ENCODE measurements at places on chromosomes 3 and 15. TPM values are rescaled to one million over a fixed set of nuclear protein-coding genes. Genes with fewer than 3 reads are reported as not detected.
A peak's percentile ranks its signal among the peaks of the same experiment; 100 is the strongest.

Gene NUDT16
- total RNA-seq, result 12.9 TPM

GRCh38 chr3:42572278-42572677, 9.5 kb downstream of the SEC22C start:
- H3K27ac ChIP-seq, result no peak overlapping the region
- no peak overlapping the region for H3K4me3 ChIP-seq
- no peak for DNase-seq
- H3K36me3 ChIP-seq, result no peaks in the 10 kb centered on the region

DNA sequence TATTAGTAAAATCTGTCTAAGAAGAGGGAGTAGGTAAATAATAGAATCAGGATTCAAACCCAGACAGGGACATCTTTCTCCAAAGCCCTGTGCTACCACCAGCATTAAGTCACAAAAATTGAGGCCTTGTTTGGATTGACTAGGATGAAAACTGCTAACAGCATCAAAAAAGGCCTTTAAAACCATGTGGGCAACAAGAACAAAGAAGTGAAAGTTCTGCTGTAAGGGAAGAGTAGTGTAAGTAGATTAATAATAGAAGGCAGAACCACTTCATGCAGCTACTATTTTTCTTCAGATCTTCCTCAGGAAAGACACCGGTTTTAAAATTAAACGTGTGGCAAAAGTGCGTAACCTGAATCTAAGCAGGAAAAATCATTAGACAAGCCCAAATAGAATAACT, 15.3 kb upstream of the KBTBD12 start:
- H3K4me1 ChIP-seq, result no peaks in the 10 kb centered on the region
- no peaks in the 10 kb centered on the region for H3K27me3 ChIP-seq
- H3K4me3 ChIP-seq, result no peak overlapping the region
- no peak overlapping the region for H3K27ac ChIP-seq

Gene ACKR2
- 1.7 TPM for total RNA-seq

GRCh38 chr15:44545913-44546802, 9.2 kb downstream of the EIF3J start:
- H3K36me3 ChIP-seq, result peaks cover 2% of the 10 kb centered on the region
- peaks cover 40% of the 10 kb centered on the region for H3K4me1 ChIP-seq
- no peaks in the 10 kb centered on the region for H3K27me3 ChIP-seq
- H3K27ac ChIP-seq, result no peak overlapping the region

DNA sequence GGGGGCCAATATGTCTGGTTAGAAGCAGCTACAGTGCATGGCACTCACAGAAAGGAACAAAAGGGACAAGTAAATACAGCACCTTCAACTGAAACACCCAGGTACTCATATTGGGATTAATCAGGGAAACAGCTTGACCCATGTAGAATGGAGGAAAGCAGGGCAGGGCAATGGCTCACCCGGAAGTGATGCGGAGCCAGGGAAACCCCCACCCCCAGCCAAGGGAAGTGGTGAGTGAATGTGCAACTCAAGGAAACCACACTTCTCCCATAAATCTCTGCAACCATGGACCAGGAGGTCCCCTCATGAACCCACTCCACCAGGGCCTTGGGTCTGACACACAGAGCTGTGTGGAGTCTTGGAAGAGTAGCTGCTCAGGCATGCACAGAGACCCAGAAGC, 117.1 kb downstream of the MTHFS start:
- no peaks in the 10 kb centered on the region for H3K36me3 ChIP-seq
- no peaks in the 10 kb centered on the region for H3K27me3 ChIP-seq
- no peak overlapping the region for H3K4me3 ChIP-seq
- no peak for DNase-seq
- H3K27ac ChIP-seq, result no peak overlapping the region

DNA sequence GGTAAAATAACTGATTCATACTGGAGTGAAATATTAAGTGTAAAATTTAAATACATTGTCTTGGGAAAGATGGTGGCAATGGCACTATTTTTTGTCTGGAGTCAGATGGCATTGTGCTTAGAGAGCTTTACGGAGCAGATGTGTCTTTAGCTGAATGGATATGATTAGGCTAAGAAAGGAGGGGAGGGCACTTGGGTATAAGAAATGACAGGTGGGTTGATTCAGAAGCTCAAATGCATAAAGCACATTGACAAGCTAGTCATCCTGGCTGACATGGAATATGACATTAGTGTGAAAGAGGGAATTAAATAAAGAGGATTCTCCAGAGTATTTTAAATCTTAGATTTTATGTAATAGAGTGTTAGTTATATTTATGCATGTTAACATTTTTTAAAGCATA, 570.1 kb upstream of the CBLB start:
- no peaks in the 10 kb centered on the region for H3K36me3 ChIP-seq
- H3K4me1 ChIP-seq, result no peaks in the 10 kb centered on the region
- DNase-seq, result no peak
- H3K4me3 ChIP-seq, result no peak overlapping the region
- H3K27ac ChIP-seq, result no peak overlapping the region

Gene RABL3
- 12.1 TPM for total RNA-seq

GRCh38 chr3:120280026-120280425, 5.0 kb downstream of the GPR156 start:
- no peak overlapping the region for H3K4me3 ChIP-seq
- H3K36me3 ChIP-seq, result no peaks in the 10 kb centered on the region
- no peaks in the 10 kb centered on the region for H3K4me1 ChIP-seq

- DNase-seq, result no peak
- H3K4me1 ChIP-seq, result no peaks in the 10 kb centered on the region
- H3K36me3 ChIP-seq, result no peaks in the 10 kb centered on the region
- no peak overlapping the region for H3K4me3 ChIP-seq
- H3K27me3 ChIP-seq, result no peaks in the 10 kb centered on the region
These were observed 4.9 kb upstream of the DUSP7 start for GRCh38 chr3:52061121-52061910.

- no peaks in the 10 kb centered on the region for H3K27me3 ChIP-seq
- H3K4me1 ChIP-seq, result no peaks in the 10 kb centered on the region
- H3K4me3 ChIP-seq, result no peak overlapping the region
- no peak for DNase-seq
- H3K36me3 ChIP-seq, result no peaks in the 10 kb centered on the region
These were observed 16.5 kb upstream of the REC114 start for GRCh38 chr15:73426323-73426994.

GRCh38 chr15:60525341-60526039, 46.5 kb upstream of the ICE2 start:
- H3K36me3 ChIP-seq, result no peaks in the 10 kb centered on the region
- H3K27me3 ChIP-seq, result no peaks in the 10 kb centered on the region
- H3K27ac ChIP-seq, result no peak overlapping the region
- peaks cover 30% of the 10 kb centered on the region for H3K4me1 ChIP-seq
- DNase-seq, result no peak

GRCh38 chr3:166447513-166447912, 610.3 kb upstream of the BCHE start:
- peaks cover 7% of the 10 kb centered on the region for H3K4me1 ChIP-seq
- H3K4me3 ChIP-seq, result no peak overlapping the region
- H3K36me3 ChIP-seq, result no peaks in the 10 kb centered on the region
- DNase-seq, result no peak
- H3K27ac ChIP-seq, result no peak overlapping the region
- H3K27me3 ChIP-seq, result no peaks in the 10 kb centered on the region

GRCh38 chr15:100878648-100879047, 983 bp upstream of the ALDH1A3 start:
- H3K27me3 ChIP-seq, result no peaks in the 10 kb centered on the region
- H3K27ac ChIP-seq, result peak overlapping the region; percentile 55
- no peaks in the 10 kb centered on the region for H3K4me1 ChIP-seq
- no peaks in the 10 kb centered on the region for H3K36me3 ChIP-seq
- no peak for DNase-seq
- no peak overlapping the region for H3K4me3 ChIP-seq

DNA sequence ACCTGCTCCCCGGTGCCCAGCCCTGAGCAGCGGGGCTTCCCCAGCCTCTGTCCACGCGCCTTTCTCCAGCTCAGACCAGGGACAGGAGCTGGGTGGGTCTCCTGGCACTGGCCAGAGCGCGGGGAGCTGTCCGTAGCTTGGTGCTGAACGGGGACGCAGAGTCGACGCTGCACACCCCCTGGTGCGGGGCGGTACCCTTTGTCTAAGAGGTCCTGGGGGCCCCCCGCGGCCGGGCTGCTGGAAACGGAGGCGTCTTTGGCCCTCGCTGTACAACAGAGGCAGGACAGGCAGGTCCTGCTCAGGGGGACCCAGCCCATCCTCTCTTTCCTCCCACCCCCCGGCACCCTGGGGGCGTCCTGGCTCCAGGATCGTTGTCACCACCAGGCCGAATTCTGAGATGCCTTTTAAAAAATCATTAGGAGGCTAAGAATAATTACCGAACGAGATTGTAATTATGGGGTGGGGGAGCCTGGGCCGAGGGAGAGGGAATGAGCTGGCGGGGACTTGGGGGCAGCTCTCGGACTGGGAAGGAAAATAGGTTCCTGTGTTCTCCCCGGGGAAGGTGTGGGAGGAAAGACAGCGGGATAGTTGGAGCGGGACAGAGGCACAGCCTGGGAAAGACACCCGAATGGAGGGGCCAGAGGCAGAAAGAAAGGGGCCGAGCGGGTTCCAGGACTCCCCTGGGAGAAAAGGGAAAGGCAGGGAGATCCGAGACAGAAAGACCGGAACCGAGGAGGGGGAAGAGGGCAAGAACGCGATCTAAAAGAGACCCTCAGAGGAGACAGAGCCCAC, 4.1 kb upstream of the SKOR1 start:
- DNase-seq, result peak; percentile 46
- H3K4me3 ChIP-seq, result no peak overlapping the region
- H3K27ac ChIP-seq, result no peak overlapping the region
- H3K27me3 ChIP-seq, result peaks cover 23% of the 10 kb centered on the region
- no peaks in the 10 kb centered on the region for H3K36me3 ChIP-seq

- H3K4me1 ChIP-seq, result no peaks in the 10 kb centered on the region
- DNase-seq, result no peak
- no peaks in the 10 kb centered on the region for H3K27me3 ChIP-seq
- no peak overlapping the region for H3K4me3 ChIP-seq
- no peak overlapping the region for H3K27ac ChIP-seq
These were observed 65.0 kb upstream of the ONECUT1 start for GRCh38 chr15:52855157-52855556.

Gene COPB2
- 87.2 TPM for total RNA-seq

DNA sequence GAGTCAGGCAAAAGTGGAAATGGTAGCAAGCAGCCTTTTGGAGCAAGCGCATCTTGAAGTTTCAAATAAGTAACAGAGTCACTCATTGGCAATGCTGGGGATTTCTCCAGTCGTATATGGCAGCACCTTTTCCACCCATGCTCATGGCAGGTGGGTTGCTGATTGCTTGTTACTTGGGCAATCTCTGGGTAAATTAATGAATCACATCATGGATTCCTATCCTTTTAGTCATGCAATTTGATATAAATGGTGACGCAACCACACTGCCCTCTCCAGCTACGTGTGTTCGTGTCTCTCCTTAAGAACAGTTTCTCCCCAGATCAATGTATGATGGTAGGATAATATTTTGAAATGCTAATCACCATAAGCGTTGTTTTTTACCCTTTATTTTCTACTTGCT, 339.9 kb upstream of the KCNH8 start:
- H3K27ac ChIP-seq, result no peak overlapping the region
- no peak for DNase-seq
- no peaks in the 10 kb centered on the region for H3K4me1 ChIP-seq
- H3K4me3 ChIP-seq, result no peak overlapping the region
- H3K27me3 ChIP-seq, result no peaks in the 10 kb centered on the region

- no peaks in the 10 kb centered on the region for H3K27me3 ChIP-seq
- no peaks in the 10 kb centered on the region for H3K36me3 ChIP-seq
- H3K27ac ChIP-seq, result no peak overlapping the region
- H3K4me3 ChIP-seq, result no peak overlapping the region
- no peak for DNase-seq
- H3K4me1 ChIP-seq, result no peaks in the 10 kb centered on the region
These were observed 549.9 kb downstream of the CADM2 start for GRCh38 chr3:85508659-85509058.

DNA sequence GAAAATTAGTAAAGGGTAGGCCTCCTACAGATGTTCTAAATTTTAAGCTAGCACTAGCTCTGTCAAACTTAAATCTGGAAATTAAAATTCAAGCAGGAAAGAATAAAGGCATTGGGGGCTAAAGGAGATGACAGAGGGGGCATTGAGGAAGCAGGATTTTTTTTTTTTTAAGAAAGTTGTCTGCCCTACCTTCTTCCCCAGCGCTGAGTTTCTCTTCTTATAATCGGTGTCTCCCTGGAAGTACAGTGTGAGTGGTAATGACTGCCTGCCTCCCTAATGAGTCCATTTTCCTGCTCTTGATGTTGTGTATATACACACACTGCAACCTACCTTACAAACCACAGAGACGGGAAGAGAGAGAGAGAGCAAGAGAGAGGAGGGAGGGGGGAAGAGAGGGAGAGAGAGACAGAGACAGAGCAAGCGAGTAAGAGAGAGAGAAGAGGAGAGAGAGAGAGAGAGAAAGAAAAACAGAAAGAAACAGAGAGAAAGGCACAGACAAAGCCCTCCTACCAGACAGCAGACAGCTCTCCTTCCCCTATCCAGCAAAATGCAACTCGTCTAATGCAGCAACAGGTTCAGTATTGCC, 47.0 kb downstream of the ZBTB20 start:
- H3K27me3 ChIP-seq, result no peaks in the 10 kb centered on the region
- peaks cover 20% of the 10 kb centered on the region for H3K4me1 ChIP-seq
- H3K36me3 ChIP-seq, result no peaks in the 10 kb centered on the region
- peak; percentile 7 for DNase-seq
- peak overlapping the region; percentile 4 for H3K4me3 ChIP-seq

Gene CACNA2D3
- total RNA-seq, result 0.75 TPM

DNA sequence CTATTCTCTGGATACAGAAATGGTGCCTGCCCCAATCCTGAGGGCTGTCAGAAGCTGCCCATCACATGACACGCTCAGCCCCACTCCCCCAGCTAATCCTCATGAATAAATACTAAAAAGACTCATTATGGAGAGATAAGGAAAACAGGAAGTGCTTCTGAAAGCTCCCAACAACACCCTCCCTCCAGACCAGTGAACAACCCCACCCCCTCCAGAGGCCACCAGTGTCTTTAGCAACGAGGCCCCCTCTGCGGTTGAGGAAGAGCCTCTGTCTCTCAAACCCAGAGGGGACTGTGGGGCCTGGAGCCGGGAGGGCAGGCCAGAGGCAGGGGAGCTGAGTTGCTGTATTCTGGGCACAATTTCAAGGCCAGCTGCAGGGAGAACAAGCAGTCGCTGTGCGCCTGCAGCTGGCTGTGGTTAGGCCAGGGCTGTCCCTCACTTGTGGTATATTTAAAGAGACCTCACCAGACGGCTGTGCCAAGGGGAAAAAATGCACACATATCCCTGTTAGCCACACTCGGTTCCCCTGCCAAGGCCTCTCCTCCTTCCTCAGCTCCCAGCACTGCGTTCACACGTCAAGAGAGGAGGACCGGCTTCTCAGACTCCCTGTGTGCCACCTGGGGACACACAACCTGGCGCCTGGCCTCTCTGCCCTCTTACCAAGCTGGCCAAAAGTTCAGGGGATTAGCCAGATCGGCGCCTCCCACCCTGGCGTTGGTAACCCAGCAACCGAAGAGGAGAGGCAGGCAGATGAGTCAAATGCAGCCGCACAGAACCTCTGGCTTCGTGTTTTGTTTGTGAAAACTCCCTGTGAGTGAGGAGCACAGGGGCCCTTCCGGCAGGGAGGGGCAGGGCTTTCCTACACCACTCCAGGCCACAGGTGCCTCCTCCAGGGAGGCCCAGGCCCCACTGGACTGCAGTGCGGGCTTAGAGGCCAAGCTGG, 101.2 kb upstream of the ETV5 start:
- H3K27me3 ChIP-seq, result no peaks in the 10 kb centered on the region
- H3K36me3 ChIP-seq, result no peaks in the 10 kb centered on the region
- DNase-seq, result peak; percentile 78
- H3K4me3 ChIP-seq, result no peak overlapping the region
- H3K4me1 ChIP-seq, result peaks cover 16% of the 10 kb centered on the region

Measured in pancreas (tissue), 10 donors.